Inflammatory macrophage (primary cell): ENCODE measurements at places on chromosomes 5 and 9.

DNA sequence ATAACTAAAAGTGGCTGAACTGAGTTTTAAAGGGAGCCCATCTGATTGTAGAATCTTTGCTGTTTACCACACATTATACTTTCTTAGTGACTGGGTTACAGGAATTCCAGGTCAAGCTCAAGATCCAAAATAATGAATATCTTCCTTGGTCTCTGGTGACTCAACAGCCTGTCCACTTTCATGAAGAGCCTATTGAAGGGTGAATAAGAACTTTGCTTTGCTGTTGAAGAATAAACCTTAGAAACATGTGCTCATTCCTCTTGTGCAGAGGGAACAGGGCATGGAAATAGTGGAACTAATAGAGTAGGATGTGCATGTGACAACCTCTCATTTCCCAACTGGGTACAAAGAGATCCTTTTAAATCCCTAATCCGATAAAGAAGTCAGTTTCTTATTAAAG lies 21.4 kb downstream of the ALDH1A1 start:
- no peak for DNase-seq

- DNase-seq, result peak; percentile 42
Observed at GRCh38 chr5:131142970-131143617, 22.0 kb downstream of the HINT1 start.

- DNase-seq, result no peak
Observed at GRCh38 chr9:135766251-135766650, 64.3 kb downstream of the KCNT1 start.

DNA sequence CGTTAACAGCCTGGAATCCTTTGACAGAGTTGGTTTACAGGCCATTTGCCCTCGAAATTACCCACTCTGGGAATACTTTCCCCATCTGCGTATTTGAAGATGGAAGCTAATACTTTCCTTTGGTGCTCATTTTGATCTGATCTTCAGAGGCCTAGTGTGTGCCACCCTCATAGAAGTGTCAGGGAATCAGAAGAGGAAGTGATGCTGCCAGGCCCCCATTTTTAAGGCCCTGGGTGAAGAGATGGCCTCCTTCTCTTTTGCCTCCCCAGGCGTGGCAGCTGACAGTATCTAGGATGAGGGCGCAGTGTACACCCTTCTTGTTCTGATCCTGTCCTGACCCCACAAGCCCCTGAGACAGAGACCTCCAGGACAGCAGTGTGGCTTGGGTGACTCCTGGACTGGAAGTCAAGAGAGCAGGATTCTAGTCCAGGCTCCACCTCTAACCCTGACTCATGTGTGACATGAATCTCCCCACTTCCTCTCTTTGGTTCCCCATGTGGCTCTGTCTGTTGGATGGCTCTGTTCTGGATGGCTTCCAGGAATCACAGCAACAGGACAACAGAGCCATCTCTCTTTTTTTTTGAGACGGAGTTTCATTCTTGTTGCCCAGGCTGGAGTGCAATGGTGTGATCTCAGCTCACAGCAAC lies 27.8 kb downstream of the CSF1R start:
- peak; percentile 91 for DNase-seq

- DNase-seq, result peak; percentile 81
Observed at GRCh38 chr9:97895695-97896332, 26.5 kb downstream of the TRMO start.

- peak; percentile 35 for DNase-seq
Observed at GRCh38 chr9:34547960-34548611, 25.3 kb upstream of the ENHO start.

GRCh38 chr9:74138182-74138581 lies 359.0 kb upstream of the RORB start:
- DNase-seq, result no peak

- DNase-seq, result peak; percentile 92
Observed at GRCh38 chr9:127463911-127464310, 12.6 kb downstream of the LRSAM1 start.

DNA sequence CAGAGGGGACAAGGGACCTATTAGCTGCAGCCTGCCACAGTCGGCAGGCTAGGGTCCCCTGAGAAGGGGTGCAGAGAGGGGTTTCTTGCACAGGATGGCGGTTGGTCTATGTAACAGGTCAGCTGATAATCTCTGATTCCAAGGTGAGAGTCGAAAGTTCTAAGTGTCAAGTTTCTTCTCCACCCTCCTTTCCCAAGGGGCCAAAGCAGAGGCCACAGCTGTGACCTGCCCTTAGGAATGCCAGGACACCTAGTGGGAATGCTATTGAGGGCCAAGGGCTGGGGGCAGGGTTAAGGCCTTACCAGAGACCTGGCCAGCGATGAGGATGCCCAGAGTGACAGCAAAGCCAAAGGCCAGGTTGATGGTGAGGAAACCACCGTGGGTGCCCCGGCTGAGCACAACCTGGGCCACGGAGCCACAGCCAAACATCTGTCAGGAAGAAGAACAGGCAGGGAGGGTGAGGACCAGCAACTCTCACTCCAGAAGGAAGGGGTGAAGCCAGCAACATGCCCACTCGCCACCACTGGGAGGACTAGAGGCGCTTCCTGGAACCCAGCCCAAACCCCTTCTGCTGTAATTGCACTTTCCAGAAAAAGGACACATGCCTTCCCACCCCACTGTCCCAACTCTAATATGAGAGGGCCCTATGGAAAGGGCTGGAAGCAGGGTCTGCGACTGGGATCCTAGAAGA lies 3.8 kb downstream of the AQP3 start:
- no peak for DNase-seq

GRCh38 chr5:10319202-10319851 lies 11.6 kb upstream of the CMBL start:
- DNase-seq, result no peak

- no peak for DNase-seq
Observed at GRCh38 chr5:22431406-22431805, 421.7 kb downstream of the CDH12 start.

- no peak for DNase-seq
Observed at GRCh38 chr9:109477258-109478050, 20.7 kb downstream of the PTPN3 start.

GRCh38 chr9:36222449-36222848 lies 31.7 kb downstream of the CLTA start:
- no peak for DNase-seq

DNA sequence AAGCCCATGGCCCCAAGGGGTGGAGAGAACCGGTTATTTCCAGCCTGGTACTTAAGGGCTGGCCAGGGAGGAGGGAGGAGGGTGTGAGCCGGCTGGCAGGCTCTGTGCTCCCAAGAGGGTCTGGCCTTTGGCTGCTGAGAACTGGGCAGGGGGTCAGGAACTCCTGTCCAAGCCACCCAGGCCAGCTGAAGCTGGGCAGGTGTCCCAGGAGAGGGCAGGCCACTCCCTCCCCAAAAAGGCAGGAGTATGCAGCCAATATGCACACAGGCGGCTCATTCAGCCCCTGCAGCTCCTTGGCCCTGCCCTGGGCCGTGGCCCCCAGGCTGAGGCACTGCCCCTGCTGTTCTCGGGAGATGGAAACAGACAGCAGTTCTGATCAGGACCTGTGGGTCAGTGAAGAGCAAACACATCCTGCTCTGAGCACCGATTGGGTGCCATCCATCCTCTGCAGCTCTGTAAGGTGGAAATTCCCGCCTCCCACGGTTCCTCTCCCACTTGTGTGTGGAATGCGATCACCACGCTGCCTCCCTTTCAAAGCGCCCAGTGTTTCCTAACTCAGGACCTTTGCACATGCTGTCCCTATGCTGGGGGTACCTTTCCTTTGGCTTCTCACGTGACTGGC lies 17.1 kb upstream of the KIF12 start:
- DNase-seq, result no peak

DNA sequence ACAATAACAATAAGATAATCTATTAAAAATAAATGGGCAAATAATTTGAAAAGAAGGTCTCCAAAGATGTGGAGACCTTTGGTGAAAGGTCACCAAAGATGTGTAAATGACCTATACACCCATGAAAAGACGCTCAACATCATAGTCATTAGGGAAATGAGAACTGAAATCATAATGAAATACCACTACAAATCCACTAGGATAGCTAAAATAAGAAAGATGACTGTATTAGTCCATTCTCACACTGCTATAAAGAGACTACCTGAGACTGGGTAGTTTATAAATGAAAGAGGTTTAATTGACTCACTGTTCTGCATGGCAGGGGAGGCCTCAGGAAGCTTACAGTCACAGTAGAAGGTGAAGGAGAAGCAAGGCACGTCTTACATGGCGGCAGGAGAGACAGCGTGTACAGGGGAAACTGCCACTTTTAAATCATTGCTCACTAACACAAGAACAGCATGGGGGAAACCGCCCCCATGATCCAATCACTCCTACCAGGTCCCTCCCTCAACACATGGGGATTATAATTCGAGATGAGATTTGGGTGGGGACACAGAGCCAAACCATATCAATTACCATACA lies 339.6 kb downstream of the ENC1 start:
- DNase-seq, result no peak

GRCh38 chr9:129353697-129354336 lies 175.8 kb upstream of the IER5L start:
- no peak for DNase-seq

GRCh38 chr5:163770625-163771024 lies 265.2 kb downstream of the MAT2B start:
- DNase-seq, result no peak

DNA sequence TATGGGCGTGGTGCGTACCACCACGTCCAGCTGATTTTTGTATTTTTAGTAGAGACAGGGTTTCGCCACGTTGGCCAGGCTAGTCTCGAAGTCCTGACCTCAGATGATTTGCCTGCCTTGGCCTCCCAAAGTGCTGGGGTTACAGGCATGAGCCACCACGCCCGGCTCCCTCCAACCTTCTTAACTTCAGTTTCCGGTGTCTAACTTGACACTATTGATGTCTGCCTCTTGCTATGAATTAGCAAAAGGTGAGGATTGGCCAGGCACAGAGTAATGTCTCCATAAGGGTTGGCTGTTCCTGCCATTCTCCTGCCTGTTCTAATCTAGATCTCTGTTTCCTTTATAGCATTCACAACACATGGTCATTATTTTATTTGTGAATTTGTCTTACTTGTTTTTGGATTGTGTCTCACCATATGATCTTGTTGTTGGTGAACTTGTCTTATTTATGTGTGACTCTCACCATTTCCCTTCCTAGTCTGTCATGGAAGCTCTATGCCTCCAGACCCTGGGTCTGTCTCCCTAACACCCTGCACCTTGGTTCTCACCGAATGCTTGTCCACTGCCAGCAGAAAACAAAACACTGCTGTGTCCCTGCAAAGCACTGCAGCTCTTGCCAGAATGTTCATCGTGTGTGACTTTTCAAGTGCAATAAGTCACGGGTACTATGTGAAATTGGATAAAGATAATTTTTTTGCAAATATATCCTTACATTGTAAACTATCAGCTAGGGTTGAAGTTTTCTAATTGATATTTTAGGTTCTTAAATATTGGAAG lies 26.0 kb downstream of the BASP1 start:
- DNase-seq, result no peak

GRCh38 chr9:21608200-21608599 lies 126.1 kb upstream of the IFNE start:
- no peak for DNase-seq

- DNase-seq, result no peak
Observed at GRCh38 chr9:112310826-112311225, 22.6 kb downstream of the PTBP3 start.

DNA sequence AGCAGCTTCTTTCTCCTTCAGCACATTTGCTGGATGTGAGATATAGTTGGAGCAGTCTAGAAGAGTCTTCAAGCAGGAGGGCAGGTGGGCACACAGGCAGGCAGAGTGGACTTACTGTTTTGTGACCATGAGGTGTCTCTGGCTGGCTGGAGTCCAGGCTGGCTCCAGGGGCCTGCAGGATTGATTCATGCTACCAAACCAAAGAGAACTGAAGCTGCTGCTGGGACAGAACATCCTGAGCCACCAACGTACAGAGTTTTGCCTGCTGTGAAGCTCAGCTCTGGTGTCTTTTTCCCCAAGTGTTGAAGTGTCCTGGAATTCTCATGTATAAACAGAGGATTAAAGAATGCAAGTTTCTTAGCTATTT lies 45.7 kb downstream of the CYSTM1 start:
- DNase-seq, result no peak

DNA sequence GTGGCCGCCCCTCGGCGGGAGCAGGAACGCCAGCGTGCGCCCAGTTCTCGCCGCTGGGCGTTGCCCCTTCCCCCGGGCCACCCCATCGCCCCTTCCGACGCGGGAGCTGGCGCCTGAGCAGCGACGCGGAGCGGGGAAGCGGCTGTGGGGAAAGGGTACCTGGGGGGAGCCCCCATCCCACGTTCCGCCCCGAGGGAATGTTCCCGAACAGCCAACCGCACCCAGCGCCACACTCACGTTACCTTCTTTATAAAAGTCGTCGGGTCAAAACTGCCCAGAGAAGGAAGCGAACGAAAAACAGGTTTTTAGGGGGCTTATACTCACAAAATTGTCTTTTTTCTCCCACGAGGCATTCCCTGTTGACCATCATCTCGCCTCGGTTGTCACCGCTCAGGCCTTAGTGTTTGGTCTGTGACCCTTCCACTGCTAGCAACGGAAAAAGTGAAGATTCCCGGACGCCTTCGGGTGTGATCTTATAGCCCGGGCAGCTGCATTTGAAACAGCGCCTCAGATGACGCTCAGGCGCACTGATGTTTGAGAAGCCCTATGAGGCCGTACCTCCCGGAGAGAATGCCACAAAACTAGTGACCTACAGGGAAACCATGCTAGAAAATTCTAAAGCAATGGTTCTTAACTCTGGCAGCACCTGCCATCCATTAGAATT lies 475 bp upstream of the GOLM1 start:
- peak; percentile 57 for DNase-seq

GRCh38 chr5:56466136-56466816 lies 233.1 kb upstream of the ANKRD55 start:
- no peak for DNase-seq

- DNase-seq, result peak; percentile 27
Observed at GRCh38 chr5:132259069-132259851, 1.8 kb downstream of the PDLIM4 start.

DNA sequence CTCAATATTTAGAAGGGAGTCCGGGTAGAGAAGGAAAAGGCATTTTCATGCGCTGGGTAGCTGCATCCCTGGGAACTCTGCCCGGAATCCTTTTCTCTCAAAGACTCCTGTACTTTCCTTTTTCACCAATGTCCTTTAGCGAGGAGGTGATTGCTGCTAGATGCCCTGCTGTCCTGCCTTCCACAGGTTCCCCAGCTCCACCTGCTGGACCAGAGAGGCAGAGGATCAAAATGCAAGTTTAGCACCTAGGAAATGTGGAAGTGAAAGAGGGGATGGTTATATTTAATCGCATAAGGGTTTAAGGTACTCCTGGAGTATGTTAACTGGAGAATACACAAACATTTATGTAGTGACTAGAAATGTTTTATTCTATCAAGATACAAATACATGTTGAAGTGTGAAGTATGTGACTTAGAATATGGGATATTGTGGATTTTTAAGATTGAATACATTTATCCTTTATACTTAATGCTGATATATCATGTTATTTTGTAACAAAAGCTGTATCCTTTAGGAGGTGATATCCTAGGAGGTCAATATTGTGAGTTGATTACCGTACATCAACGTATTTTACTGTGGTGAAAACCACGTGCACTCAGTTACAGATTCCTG lies 145.7 kb downstream of the ARHGAP26 start:
- DNase-seq, result no peak

DNA sequence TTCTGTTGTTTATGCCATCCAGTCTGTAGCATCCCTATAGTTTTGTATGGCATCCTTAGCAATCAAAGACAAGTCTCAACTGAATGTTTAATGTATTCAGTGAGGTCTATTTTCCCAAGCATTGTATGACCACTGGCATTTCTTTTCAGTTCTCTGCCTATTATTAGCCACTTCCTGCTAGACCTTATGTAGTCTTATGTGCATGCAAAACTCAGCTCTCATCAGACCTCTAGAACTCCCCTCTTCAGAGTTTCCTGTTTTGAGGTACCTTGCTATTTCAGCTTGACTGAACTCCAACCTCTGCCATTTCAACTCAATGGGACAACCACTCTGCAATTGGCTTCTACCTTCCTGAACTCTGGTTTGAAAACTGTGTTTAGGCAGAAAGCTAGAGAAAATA lies 113.2 kb downstream of the SLC25A46 start:
- no peak for DNase-seq
